ENCODE measurements at places on chromosomes 1 and 21. TPM values are rescaled to one million over a fixed set of nuclear protein-coding genes. Genes with fewer than 3 reads are reported as not detected.

DNA sequence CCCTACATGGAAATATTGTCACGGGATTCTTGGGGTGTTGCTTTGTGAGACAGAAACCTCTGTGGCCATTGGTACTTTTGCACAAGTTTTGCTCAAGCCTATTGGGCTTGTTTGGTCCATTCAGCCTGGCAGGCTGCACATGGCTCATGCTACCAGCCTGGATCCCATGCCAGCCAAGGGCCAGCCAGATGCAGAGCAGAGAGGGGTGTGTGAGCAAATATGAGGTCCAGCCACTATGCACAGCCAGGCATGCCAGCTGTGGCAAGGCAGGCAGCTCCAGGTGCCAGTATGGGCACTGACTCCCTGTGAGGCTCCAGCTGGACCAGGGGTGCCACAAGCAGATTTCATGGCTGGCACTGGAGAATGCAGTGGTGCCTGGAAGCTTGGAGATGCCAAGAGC, 6.7 kb upstream of the CHD1L start:
- no peak for DNase-seq
- no peak overlapping the region for H3K27ac ChIP-seq
- H3K4me3 ChIP-seq = no peak overlapping the region

DNA sequence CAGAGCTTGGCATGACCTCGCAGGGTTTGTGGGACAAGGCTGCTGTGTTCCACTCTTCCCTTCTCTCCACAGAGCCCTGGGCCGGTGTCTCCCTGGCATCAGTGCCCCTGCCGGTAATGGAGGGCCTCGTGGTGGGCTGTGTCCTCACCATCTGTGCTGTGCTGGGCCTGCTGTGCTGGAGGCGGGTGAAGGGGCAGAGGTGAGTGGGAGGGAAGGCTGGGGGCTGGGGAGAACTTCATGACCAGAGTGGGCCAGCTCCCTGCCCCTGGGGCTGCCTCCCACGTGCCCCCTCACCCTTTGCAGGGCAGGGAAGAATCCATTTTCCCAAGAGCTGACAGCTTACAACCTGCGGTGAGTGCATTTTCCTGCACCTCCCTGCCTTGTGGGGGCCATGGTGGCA, 12.0 kb upstream of the LGR6 start:
- no peak overlapping the region for H3K4me3 ChIP-seq
- peaks cover 14% of the 10 kb centered on the region for H3K4me1 ChIP-seq
- no peak for DNase-seq
- no peaks in the 10 kb centered on the region for H3K27me3 ChIP-seq
- H3K36me3 ChIP-seq = no peaks in the 10 kb centered on the region
- no peak overlapping the region for H3K27ac ChIP-seq

DNA sequence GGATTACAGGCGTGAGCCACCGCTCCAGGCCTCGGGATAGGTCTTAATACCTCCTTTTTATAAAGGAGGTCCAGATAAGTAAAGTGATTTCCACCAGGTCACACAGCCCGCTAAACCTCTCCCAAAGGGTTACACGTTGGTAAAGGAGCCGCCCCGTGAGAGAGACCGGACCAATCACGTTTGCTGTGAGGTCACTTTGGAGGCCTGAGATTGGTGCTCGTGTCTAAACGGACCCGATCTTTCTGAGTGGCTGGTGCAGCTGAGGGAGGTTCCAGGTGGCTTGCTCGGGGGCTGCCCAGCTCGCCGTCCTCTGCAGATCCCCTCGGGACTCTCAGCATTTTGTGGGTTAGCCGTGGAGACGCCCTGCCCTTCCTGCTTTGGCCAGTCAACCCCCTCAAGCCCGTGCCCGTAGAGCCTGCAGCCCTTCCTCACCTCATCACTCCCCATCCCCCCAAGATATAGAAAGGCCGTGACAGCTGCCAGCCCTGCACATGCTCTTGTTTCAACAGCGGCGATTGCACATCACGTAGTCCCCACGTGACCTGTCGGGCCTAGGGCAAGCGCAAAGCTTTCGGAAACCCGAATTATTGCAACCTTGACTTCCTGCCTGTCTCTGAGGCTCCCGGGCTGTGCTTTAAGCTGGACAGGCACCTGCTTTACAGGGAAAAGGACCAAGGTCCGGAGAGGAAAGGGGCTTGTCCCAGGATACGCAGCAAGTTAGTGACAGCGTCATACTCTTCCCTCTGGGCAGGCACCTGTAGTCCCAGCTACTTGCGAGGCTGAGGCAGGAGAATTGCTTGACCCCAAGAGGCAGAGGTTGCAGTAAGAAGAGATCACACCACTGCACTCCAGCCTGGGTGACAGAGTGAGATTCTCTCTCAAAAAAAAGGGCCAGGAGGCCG, 5.0 kb upstream of the COA7 start:
- H3K27ac ChIP-seq = peak overlapping the region; percentile 89
- peaks cover 17% of the 10 kb centered on the region for H3K4me1 ChIP-seq
- H3K27me3 ChIP-seq = no peaks in the 10 kb centered on the region
- no peaks in the 10 kb centered on the region for H3K36me3 ChIP-seq

GRCh38 chr1:102234753-102235359, 238.1 kb upstream of the OLFM3 start:
- H3K27ac ChIP-seq = no peak overlapping the region
- no peak for DNase-seq
- H3K36me3 ChIP-seq = no peaks in the 10 kb centered on the region
- no peaks in the 10 kb centered on the region for H3K27me3 ChIP-seq
- H3K4me1 ChIP-seq = no peaks in the 10 kb centered on the region

DNA sequence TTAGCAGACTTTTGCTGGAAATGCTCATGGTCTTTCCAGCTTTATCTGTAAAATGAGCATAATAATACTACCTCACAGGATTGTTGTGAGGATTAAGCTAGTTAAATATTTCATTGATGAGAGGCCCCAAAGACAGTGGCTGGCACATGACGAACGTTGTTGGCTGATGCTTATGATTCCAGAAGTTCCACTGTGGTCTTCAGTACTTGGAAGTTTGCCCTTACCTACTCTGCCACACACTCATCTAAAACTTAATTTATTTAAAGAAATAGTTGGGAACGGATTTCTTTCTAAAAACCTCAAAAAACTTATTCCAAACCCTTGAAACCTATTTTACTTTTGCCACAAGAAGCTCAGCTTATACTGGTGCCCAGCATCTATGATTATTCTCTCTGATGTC, 170.7 kb downstream of the DHRS3 start:
- peaks cover 92% of the 10 kb centered on the region for H3K4me1 ChIP-seq
- no peak for DNase-seq
- H3K27ac ChIP-seq = peak overlapping the region; percentile 22
- peaks cover 64% of the 10 kb centered on the region for H3K36me3 ChIP-seq

GRCh38 chr1:66176012-66176715, 357.8 kb upstream of the SGIP1 start:
- no peak overlapping the region for H3K4me3 ChIP-seq
- DNase-seq = no peak
- H3K36me3 ChIP-seq = no peaks in the 10 kb centered on the region
- peaks cover 2% of the 10 kb centered on the region for H3K4me1 ChIP-seq
- no peak overlapping the region for H3K27ac ChIP-seq

GRCh38 chr1:201218409-201218808, 27.8 kb downstream of the IGFN1 start:
- no peak overlapping the region for H3K4me3 ChIP-seq
- DNase-seq = no peak
- no peaks in the 10 kb centered on the region for H3K27me3 ChIP-seq
- no peak overlapping the region for H3K27ac ChIP-seq

GRCh38 chr1:156025876-156026275, 5.1 kb upstream of the SSR2 start:
- no peaks in the 10 kb centered on the region for H3K36me3 ChIP-seq
- H3K4me3 ChIP-seq = no peak overlapping the region
- H3K4me1 ChIP-seq = peaks cover 7% of the 10 kb centered on the region
- peaks cover 5% of the 10 kb centered on the region for H3K27me3 ChIP-seq
- no peak overlapping the region for H3K27ac ChIP-seq

- H3K27me3 ChIP-seq = no peaks in the 10 kb centered on the region
- no peak for DNase-seq
- H3K4me1 ChIP-seq = peaks cover 41% of the 10 kb centered on the region
Observed at GRCh38 chr1:154465621-154466195, 36.3 kb upstream of the TDRD10 start.

DNA sequence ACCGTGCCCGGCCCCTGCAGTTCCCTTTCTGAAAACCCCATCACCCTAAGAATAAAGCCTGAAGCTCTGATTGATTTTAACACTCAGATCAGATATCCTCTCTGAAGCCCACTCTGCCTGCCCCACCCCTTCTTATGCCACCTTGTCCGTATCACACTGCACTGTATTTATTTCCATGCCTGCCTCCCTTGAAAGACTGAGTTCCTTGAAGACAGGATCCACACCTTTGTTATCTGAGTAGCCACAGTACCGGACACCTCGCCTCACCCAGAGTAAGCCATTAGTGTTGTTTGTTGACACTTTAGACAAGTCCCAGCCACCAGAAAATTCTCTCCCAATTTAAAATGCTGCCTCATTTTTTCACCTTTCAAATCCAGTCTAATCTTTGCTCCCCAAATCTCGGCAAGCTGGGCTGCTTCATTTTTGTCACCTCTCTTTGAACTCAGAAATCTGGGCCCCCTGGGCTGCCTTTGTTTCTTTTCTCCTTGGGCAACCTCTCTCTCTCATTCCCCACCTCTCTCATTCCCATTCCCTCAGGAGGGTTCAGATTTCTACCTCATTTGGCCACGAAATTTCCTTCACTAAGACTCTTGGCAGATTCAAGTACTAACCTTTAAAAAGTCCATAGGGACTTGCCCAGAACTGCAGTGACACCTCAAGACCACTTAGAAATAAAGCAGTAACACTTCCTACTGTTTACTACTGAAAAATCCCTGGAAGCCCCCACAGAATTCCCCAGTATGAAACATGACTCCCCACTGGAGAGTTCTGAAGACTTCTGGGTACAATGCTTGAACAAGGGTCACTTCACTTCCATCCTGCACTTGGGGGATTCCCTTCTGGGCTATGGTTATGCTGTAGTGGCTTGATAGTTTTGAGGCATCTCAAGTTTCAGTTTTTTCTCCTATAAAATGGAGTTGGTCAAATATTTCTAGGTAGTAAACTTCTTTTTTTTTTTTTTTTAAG, 8.7 kb upstream of the PPP1R15B start:
- H3K27ac ChIP-seq = no peak overlapping the region
- no peak overlapping the region for H3K4me3 ChIP-seq
- peaks cover 4% of the 10 kb centered on the region for H3K36me3 ChIP-seq
- no peaks in the 10 kb centered on the region for H3K27me3 ChIP-seq
- DNase-seq = no peak

- H3K4me3 ChIP-seq = no peak overlapping the region
- peaks cover 5% of the 10 kb centered on the region for H3K4me1 ChIP-seq
- H3K36me3 ChIP-seq = no peaks in the 10 kb centered on the region
- DNase-seq = no peak
Observed at GRCh38 chr1:121445679-121446078, 260.9 kb downstream of the SRGAP2C start.

DNA sequence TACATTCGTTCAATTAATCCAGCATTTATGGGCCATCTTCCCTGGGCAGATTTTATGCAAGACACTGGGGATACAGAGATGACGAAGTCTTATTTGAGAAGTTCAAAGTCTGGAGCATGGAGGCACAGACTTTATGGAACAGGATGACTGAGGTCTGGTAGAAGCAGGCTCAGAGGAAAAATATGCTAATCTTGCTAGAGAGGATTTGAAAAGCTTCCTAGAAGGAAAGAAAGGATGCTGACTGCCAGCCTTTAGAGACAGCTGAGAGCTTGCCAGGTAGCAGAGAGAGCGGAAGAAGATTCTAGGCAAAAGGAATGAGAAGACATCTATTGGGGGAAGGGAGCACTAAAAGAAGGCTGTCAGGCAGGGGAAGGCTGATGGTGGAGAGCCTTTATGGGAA, 75.5 kb upstream of the ATP5PO start:
- peaks cover 8% of the 10 kb centered on the region for H3K4me1 ChIP-seq
- no peak overlapping the region for H3K4me3 ChIP-seq
- no peak overlapping the region for H3K27ac ChIP-seq
- DNase-seq = no peak
- peaks cover 3% of the 10 kb centered on the region for H3K36me3 ChIP-seq

- no peak overlapping the region for H3K27ac ChIP-seq
- no peak for DNase-seq
- H3K36me3 ChIP-seq = peaks cover 17% of the 10 kb centered on the region
- peaks cover 10% of the 10 kb centered on the region for H3K4me1 ChIP-seq
Observed at GRCh38 chr1:230986976-230987375, 8.1 kb downstream of the ARV1 start.

Gene LCE1F
- not detected for total RNA-seq

Gene CD244
- 1.8 TPM for total RNA-seq

Data from activated CD8-positive, alpha-beta T cell treated with anti-CD3 and anti-CD28 coated beads for 36 hours (primary cell).